Occipital lobe (tissue), 3 donors: ENCODE measurements at places on chromosomes 7 and 10. TPM values are rescaled to one million over a fixed set of nuclear protein-coding genes. Genes with fewer than 3 reads are reported as not detected.

ADAM12 gene
- total RNA-seq: 4.7 TPM

NEURL1 gene
- total RNA-seq: 25.1 TPM

CCDC136 gene
- total RNA-seq: 44.1 TPM

MET gene
- total RNA-seq: 65.5 TPM

LRRC61 gene
- total RNA-seq: 11.7 TPM
